ENCODE measurements at places on chromosomes 6 and 20.

- DNase-seq: no peak
Observed at GRCh38 chr20:11901127-11901526, 16.6 kb upstream of the BTBD3 start.

- no peak for DNase-seq
Observed at GRCh38 chr6:108250240-108250866, 10.5 kb downstream of the SNX3 start.

DNA sequence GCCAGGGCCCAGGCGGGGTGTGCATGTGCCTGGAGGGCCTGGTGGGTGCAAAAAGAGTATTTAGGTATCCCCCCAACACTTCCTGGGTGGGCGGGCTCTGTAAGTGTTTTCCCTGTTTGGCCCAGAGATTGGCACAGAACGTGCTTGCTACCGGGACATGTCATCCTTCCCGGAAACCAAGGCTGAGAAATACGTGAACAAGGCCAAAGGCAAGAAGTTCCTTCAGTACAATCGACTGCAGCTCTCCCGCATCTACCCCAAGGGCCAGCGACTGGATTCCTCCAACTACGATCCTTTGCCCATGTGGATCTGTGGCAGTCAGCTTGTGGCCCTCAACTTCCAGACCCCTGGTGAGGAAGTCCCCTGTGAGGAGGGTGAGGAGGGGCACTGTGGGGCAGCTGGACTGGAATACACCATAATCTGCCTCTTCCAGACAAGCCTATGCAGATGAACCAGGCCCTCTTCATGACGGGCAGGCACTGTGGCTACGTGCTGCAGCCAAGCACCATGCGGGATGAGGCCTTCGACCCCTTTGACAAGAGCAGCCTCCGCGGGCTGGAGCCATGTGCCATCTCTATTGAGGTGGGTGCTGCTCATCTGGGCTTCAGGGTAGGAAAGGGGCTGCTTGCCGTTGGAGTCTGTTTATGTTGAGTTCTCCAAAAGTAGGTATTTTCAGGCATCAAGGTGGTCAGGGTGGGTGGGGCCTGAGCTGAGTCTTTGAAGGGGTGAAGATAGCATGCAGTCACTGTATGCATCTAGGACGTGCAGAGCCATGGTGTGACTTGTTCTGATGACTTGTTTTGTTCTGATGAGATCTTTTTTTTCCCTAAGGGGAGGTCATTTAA is 35.2 kb downstream of the PLCG1 start:
- DNase-seq: no peak

DNA sequence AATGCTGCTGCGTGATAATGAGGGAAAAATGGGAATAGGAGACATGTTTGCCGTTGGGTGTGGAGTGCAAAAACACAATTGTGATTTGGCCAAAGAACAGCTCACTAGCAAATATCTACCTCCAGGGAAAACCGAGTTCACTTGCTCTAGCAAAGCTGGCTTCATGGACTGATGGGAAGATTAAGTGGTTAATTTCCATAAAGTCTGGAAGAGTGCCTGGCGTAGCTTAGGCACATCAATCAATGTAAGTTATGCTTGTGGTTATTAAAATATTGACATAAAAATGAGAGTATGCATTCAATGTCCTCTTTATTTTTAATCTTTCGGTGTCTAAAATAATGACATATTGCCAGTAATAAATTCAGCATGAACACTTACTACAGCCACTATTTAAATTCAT is 267.5 kb downstream of the SMOC2 start:
- no peak for DNase-seq

DNA sequence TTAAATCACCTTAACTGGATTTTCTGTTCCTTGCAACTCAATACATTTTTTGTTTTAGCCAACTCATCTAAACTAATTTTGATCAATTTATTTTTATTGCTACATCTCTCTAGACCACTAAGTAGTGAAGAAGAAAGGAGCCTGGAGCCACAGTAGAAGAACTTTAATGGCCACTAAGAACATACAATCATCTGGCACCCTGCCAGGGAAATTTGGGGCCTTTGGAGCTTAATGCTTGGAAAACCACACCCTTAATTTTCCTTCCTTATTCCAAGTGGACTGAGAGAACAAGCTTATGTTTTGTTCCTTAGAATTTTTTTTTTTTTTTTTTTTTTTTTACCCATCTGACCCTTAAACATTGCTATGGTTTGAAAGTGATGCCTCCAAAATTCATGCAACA is 12.0 kb upstream of the GMDS start:
- DNase-seq: no peak

- DNase-seq: no peak
Observed at GRCh38 chr6:149168968-149169367, 148.5 kb upstream of the TAB2 start.

DNA sequence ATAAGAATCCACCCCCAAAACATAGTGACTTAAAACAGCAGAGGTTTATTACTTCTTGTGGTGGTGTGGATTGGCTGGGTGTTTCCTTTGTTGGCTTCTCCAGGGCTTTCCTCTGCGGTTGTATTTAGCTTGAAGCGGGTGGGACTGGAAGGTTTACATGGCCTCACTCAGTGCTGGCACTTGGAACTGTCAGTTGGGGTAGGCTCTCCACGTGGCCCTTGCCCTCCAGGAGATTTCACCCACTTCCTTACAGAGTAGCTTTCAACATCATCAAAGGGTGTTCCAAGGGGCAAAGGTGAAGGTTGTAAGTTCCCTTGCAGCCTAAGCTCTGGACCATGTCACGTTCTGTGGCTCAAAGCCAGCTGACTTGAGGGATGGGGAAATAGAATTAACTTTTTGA is 32.5 kb upstream of the NKX2-2 start:
- DNase-seq: no peak

- no peak for DNase-seq
Observed at GRCh38 chr6:83536647-83537589, 24.6 kb downstream of the PRSS35 start.

DNA sequence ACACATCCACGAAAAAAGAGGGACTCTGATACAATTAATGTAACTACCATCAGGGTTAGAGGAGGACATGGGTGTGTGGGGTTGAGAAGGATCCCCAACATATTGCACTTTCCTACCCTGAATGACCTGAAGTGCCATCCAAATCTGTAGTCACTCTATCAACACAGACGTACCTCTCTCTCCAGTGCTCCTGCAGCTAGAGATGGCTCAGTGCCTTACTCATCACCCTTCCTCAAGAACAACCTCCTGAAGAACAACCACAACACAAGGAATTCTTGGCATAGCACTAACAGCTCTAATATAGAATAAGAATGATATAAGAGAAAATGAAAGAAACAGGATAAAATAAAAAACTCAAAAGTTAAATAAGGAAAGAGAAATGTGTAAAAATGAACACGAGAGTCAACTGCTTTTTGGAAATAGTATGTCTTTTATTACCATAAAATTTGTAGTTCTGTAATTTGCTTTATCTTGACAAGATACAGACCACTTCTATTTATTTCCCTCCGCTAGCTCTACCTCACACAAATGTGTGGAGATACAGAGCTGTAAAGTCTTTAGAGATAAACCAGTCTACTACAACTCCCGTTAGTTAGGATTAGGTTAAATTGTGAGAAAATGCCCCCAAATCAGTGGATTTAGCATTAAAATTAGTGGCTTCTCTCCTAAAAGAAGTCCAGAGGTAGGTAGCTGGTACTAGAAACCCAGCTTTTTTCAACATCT is 63.9 kb downstream of the REV3L start:
- DNase-seq: no peak

Measured in NCI-H2171 treated with DMSO at 0.1 percent for 48 hours (cell line).